Stimulated activated CD4-positive, alpha-beta T cell treated with anti-CD3 and anti-CD28 coated beads, Interleukin-1b, Interleukin-23, amount 100 ng/mL, for 24 hours (primary cell): ENCODE measurements at places on chromosomes 12 and 14.

DNA sequence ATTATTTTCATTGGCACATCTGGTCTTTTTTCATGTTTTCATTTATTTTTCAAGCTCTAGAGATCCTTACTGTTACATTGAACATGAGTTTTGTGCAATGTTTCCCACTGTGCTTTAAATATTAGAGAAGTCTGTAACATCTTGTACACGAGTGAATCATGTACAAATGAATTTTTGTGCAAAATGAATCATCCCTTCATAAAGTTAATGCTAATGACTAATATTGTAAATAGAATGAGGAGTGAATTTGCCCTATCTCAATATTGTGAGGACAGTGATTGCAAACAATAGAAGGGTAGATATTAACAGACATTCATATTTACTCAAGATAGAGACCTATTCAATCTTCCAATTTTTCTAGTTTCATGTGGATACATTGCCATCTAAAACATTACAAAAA lies 463.3 kb upstream of the FOXG1 start:
- DNase-seq, result no peak

DNA sequence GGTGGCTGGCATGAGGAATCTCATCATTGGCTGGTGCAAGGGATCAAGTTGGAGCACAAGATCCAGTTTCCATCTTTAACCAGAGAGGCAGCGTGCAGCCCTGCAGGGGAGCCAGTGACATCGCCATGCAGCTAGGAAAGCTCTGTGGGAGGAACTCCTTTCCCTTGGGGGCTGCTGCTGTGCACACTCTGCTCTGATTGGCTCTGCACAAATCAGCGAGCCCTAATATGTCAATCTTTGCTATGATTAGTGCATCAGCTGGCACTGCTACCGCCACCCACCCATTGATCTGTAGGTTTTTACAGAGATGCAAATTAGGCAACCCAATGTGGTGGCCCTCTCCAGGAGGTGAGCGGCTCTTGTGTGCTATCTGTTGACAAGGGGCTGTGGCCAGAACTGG lies 262.6 kb downstream of the PCNX1 start:
- DNase-seq, result no peak

GRCh38 chr14:101315802-101316296 lies 245.4 kb upstream of the DIO3 start:
- no peak for DNase-seq

DNA sequence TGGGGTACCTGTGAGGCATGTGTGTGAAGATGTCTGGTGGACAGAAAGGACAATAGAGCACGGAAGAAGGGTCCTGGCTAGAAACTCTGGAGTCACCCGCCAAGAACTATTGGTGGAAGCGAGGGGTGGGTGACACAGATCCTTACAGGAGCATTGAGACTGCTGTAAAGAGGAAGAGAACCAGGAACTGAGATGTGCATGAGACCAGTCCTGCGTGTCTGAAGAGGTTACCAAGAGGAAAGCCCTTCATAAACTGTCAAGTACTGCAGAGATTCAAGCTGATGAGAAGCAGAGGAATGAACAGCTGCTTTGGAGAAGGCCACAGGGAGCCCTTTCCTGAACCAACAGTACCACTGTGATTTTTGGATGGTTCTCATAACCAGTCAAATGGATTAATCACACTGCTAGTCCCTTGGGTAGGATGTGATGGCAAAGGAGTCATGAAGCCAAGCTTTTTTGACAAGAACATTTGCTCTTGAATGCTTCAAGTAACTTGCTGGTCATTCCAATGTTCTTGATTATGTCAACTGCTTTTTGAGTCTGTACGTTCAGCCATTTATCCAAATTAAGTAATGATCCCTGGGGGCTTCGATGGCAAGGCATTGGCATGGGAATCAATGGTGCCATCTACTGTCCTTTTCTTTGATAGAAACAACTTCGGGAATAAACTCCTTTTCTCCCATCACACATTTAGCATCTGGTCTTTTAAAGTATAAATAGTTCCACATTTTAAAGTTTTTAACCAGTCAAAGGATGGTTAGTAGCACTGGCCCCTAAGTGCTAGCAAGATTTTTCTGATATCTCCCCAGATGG lies 42.9 kb downstream of the GPR135 start:
- no peak for DNase-seq

DNA sequence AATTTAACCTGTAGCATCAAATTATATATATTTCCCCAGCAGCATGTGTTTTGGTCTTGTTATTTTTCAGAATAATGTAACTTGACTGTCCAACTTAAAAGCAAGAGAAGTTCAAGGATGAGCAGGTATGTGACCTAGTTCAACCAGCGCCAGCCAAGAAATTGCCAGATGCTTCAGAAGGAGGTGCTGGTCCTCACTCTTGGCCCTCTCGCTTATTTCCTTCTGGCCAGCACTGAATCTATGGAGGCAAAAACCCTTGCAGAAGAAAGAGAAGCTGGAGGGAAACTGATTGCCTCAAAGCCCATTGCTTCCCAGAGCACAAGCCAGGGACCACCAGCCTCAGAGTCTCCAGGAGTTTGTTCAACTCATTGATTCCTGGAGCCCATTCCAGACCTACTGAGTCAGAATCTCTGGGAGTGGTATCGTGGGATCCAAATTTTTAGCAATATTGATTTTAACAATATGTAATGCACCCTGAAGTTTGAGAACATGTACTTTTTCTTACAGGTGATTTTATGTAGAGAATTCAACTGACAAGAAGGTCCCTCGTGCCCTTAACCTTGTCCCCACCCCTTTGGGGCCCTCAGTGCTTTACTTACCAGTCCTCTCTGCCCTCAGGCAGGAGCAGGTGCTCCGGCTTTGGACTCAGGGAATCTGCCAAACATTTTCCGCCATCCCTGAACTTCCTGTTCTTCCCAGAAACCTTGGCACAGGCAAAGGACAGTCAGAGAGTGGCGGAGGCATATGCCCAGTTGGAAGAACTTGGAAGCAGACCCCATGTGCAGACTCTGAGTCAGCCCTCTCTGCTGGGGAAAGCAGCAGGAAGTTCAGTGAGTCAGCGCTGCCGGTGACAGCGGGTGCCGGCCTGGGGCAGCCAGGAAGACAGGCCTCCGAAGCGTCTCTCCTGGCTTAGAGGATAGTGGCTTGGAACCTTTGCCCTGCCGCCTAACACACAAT lies 10.4 kb downstream of the BEST3 start:
- DNase-seq, result no peak

DNA sequence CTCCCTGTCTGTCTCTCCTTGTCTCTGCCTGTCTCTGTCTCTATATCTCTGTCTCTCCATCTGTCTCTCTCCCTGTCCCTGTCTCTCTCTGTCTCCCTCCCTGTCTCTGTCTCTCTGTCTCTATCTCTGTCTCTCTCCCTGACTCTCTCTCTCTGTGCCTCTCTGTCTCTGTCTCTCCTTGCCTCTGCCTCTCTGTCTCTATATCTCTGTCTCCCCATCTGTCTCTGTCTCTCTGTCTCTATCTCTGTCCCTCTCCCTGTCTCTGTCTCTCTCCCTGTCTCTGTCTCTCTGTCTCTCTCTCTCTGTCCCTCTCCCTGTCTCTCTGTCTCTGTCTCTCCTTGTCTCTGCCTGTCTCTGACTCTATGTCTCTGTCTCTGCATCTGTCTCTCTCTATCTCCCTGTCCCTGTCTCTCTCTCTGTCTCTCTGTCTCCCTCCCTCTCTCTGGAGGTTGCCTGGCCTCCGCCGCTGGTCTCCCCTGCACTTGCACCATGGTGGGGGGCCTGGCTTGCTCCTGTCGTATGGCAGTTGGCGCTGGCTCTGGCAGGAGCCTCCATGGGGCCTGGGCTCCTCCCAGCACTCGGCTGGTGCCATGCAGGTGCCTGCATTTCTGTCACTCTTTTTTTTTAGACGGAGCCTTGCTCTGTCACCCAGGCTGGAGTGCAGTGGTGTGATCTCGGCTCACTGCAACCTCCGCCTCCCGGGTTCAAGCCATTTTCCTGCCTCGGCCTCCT lies 28.3 kb downstream of the MMP17 start:
- no peak for DNase-seq

DNA sequence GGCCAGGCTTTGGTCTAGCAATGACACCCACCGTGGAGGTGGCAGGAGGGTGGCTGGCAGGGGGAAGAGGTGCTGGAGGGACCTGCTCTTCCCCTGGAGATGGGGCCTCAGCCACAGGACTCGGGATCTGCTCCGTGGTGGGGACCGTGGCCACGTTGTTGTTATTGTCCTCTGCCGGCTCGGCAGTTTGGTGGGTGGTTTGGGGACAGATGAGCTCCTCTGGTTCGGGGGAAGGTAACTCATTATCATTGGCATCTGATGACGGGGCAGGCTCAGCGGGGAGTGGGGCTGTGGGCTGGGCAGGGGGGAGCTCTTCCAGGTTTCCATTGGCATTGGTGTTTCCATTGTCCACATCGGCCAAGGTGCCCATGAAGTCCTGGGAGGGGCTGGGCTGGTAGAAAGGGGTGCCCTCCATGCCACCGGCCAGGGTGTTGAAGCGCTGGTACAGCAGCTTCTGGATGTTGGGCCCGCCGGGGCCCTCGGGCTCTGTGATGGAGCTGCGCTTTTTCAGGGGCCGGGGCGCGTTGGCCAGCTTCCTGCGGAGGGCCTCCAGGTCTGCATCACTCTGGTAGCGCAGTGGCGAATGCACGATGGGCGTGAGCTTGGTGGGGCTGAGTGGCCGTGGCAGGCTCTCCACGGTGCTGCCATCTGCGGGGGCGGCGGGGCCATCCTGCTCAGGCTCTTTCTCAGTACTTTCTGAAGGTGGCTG lies 24.3 kb downstream of the ZFYVE21 start:
- no peak for DNase-seq

DNA sequence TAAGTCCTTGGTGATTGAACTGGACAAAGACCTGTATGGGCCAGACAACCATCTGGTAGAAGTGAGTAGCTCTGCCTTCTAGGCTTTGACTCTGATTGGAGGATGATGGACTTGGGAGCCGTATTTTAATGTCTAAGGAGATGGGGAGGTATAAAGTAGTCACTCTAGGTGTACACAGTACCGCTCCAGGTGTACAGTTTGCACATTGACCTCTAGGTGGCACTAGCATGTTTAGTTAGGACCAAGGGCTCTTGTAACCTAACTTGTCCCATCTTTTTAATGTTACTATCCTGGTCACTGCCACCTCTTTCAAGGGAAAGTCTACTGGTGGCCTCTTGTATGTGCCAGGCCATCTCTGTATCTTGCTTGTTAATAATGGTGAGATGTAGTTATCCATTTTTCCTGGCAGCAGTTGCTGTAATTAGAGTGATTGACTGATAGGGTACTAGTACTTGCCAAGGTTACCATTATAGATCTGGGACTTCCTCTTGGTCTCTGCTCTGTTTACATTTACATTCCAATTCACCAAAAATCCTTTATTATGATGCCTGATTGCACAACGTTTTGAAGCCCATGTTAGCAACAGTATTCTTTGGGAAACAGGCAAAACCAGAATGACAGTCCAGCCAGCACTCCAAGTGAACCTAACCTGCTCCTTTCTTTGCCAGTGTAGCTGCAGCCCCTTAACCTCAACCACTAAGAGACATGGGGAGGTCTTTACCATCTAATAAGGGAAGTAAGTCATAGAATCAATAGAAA lies 3.6 kb downstream of the SMARCD1 start:
- DNase-seq, result no peak

DNA sequence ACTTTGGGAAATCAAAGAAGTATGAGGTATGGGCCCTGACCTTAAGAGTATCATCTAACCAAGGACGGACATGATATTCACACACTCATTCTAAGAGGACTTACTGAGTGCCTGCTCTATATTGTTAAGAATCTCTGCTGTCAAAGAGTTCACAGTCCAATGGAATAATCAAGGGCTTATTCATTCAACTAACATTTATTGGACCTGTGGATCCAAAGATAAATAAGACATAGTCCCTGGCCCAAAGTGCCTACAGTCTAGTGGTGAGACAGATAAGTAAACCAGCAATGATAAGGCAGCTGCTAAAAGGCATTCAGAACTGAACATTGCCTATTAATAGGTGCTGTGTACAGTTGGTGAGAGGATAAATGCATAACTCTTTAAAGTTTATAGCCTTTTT lies 11.0 kb downstream of the WDR20 start:
- DNase-seq, result no peak

DNA sequence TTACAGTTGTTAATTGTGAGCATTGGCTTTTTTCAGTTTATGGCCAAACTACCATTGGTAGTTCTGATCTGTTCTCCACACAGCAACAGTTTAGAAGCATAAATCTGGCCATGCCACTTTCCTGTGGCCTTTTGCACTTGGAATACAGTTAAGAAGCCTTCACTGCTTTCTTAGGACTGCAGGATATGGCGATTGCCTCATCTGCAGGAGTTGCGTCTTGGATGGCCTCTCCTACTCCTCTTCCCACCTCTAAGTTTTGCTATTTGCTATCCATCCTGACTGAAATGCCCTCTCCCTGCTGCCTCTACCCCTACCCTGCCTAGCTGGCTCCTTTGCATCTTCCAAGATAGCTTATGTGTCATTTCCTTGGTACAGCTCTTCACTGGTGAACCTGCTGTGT lies 12.8 kb upstream of the BMAL2 start:
- DNase-seq, result no peak

DNA sequence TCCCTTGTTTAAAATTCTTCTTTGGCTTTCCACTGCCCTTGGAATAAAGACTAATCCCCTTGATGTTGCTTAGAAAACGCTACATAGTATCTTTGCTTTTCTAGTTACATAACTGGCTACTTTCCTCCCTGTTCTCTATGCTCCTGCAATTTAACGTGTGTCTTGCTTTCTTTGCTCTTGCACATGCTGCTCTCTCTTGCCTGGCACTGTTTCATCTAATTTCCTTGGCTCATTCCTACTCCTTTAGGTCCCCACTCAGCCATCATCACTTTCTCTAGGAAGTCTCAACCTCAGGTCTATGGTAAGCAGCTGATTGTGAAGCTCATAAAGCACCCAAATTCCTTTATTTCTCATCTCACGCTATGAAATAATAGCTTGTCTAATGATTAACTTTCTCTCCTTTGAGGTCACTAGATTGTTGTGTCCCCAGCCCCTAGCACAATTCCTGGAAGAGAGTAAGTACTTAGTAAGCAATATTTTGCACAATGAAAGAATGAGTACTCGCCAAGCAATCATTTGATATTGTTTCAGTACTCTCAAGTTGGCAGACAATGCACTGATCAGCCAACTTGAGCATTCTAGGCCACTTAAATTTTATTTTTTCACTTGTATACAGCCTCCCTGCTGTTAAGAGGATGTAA lies 3.3 kb downstream of the ALDH6A1 start:
- no peak for DNase-seq

DNA sequence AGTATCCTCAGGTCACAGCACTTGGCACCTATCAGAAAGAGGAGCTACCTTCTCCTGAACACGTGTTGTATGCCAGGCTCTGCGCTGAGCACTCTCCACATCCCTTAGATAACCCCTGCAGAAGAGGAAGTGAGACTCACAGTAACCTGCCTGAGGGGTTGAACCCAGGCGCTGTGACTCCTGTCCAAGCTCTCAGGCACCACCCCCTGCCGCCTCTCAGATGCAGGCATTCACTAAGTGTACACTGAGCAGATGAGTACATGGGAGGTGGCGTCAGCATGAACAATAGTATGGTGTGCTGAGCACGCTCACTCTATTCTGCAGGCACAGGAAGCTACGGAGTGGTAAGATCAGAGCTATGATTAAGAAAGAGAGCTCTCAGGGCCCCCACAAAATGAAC lies 21.0 kb upstream of the RIC8B start:
- no peak for DNase-seq

DNA sequence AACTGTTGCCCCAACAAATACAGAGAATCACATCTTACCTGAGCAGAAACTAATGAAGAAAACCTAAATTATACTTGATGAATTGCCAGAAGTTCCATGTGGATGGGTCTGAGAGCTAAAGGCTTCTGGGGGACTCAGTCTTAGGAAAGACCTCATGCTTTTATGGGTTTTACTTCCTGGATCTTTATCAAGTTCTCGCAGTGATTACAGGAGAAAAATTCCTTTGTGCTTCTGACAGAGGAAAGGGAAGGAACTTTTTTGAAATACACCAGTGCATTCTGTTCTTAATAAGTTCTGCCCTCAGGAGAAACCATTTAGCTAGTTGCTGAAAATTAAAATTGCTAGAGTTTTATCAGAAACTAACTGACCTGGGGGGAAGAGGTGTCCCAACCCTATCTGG lies 203.9 kb upstream of the KITLG start:
- no peak for DNase-seq
